ENCODE measurements at places on chromosomes 2 and 18.
A peak's percentile ranks its signal among the peaks of the same experiment; 100 is the strongest.

- DNase-seq, result no peak
Observed at GRCh38 chr2:170264865-170265264, 86.9 kb downstream of the MYO3B start.

DNA sequence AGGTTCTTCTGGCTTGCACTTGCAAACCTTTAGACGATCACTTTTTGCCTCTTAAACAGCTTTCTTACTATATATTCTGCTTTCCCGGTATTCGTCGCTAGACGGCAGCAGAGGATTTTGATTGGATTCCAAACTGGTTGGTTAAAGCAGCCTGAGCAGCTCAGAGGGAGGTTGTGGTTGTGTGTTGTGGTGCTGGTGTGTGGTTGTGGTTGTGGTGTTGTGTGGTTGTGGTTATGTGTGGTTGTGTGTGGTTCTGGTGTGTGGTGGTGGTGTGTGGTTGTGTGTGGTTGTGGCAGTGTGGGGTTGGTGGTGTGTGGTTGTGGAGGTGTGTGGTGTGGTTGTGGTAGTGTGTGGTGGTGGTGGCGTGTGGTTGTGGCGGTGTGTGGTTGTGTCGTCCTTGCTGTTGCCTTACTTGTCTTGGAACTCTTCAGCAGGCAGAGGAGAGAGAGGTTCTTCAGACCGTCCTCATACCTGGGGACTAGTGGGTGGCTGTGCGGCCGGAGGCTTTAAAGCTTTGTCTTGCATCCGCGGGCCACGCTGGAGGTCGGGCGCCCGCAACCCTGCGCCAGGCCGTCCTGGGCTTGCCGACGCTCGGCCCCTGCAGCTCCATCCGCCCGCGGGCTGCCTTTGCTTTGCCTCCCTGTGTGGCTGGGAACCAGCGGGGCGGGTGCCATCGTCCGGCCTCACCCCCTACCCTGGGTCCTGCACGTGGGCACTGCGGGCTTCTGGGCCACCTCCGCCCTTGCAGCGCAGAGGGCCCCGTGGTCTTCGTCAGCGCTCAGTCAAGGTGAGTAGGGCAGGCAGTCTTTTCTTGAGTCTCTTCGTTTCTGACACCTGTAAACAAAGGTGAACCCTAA is 190.8 kb downstream of the ARHGAP28 start:
- peak; percentile 68 for DNase-seq

- peak; percentile 44 for DNase-seq
Observed at GRCh38 chr2:24943427-24944053, 23.5 kb upstream of the ADCY3 start.

GRCh38 chr18:53142005-53142404 is 802.0 kb downstream of the DCC start:
- DNase-seq, result no peak

DNA sequence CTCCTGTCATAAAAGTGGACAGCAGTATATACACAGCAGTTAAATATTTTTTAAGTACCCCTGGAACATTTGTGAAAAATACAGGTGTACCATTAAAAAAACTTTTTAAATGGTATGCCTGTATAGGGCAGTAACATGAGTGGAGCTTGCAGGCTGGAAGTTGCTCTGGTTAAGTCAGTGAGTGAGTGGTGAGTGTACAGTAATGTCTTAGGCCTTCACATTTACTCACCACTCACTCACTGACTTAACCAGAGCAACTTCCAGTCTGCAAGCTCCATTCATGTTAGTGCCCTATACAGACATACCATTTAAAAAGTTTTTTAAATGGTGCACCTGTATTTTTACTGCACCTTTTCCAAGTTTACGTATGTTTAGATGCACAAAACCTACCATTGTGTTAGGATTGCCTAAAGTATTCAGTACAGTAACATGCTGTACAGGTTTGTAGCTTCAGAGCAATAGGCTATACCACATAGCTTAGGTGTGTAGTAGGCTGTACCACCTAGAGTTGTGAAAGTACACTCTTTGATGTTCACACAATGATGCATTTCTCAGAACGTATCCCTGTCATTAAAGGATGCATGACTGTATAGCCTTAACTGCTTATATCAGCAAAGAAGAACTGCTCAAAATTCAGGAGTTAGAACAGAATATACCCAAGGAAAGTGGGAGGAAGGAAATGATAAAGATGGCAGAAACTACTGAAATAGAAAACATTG is 112.6 kb downstream of the EHBP1 start:
- DNase-seq, result peak; percentile 76

Data from IMR-90 (cell line).